Fibroblast of skin of left biceps (primary cell): ENCODE measurements at places on chromosomes 11 and 22.

GRCh38 chr22:19480789-19481188 is 1.1 kb downstream of the CDC45 start:
- no peak for DNase-seq

DNA sequence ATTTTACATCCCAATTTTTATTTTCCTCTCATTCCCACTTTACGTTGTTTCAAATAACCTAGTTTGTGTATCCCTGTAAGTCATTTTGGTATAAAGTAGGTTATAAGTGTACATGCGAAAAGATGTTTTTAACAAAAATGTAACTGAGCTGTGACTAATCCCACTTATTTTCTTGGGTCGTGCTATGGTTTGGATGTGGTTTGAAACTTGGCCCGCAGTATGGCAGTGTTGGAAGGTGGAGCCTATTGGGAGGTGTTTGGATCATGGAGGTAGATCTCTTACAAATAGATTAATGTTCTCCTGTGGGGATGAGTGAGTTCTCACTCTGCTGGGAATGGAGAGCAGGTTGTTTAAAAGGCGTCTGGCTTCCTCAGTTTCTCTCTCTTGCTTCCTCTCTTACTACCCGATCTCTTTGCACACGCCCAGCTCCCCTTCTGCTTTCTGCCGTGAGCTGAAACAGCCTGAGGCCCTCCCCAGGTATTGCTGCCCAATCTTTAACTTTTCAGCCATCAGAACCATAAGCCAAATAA is 7.2 kb downstream of the RPL27A start:
- no peak for DNase-seq

GRCh38 chr11:131275580-131275979 is 94.8 kb upstream of the NTM start:
- no peak for DNase-seq

GRCh38 chr11:2892967-2893528 is 7.5 kb upstream of the CDKN1C start:
- DNase-seq, result no peak

DNA sequence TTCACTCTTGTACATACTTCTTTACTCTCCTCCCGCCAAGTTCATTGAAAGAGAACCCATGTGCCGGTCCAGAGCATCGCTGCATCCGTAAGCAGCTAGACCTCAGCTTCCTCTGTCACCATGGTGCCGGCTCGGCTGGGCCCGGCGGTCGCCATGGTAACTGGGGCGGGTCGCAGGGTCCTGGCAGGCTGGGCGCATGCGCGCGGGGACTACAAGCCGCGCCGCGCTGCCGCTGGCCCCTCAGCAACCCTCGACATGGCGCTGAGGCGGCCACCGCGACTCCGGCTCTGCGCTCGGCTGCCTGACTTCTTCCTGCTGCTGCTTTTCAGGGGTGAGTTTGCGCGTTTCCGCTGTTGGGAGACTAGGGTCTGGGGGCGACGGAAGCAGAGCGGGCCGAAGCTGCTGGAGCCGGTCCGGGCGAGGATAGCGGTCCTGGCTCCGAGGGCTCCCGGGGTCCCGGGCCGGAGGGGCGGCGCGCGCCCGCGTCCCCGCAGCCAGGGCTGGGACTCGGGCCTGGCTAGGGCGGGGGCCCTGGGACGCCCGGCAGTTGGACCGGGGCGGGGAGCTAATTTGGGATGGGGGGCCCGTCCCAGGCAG is at the start of gene JAM3:
Gene JAM3 (plus strand): TSS at position 244 of the 597 bp plus-strand sequence. CDS start 12 bp downstream, at position 256.
- peak; percentile 74 for DNase-seq
